ENCODE measurements at places on chromosomes 12 and 14.

DNA sequence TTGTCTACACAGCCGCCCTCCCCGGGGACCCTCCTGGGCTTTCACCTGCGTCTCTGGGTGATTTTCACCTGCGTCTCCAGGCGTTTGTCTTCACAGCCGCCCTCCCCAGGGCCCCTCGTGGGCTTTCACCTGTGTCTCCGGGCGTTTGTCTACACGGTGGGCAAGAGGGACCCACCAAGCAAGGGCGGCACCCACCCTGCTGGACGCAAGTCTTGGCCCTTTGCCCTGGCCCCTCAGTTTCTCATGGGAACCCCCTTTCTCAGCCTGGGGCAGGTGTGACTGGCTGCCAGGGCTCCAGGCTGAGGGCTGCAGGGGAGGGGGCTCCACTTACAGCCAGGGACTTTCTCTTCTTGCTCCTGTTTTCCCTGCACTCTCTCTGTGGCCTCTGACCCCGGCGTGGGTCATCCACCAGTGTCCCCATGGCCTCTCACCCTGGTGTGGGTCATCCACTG lies 68.6 kb upstream of the GALNT9 start:
- no peak for DNase-seq
- H3K4me3 ChIP-seq = no peak overlapping the region
- no peaks in the 10 kb centered on the region for H3K36me3 ChIP-seq
- no peaks in the 10 kb centered on the region for H3K4me1 ChIP-seq

DNA sequence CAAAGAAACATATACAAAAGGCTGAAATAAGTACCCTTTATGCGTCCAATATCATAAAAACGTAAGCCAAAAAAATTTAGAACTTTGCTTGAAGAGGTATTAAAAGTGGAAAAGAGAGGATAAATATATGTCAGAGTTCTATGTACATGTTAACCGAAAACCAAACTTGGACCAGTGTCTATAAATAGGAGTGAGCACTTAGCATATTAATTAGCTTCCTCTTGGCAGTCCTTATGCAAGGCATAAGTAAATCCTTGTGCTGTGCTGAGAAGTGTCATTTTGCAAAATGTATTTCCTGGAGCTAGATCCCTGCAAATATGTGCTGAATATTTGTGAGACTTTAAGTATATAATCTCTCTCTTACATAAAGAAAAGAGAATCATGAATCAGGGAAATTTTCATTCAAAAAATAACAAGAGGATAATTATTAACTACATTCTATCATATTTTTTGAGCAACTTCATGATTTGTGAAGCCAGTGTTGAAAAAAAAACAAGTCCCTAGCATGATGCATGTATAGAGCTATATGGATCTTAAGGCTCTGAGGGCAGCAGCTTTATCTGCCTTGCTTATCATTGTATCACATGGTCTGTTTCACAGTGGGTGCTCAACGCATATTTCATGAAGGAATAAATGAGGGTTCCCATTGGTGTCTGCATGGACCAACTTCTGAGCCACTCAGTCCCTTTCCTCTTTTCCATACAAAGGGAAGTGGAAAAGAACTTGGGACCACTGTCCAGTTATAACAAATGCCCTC lies 326.1 kb downstream of the PDZRN4 start:
- no peak for DNase-seq
- no peaks in the 10 kb centered on the region for H3K4me1 ChIP-seq
- H3K36me3 ChIP-seq = no peaks in the 10 kb centered on the region

DNA sequence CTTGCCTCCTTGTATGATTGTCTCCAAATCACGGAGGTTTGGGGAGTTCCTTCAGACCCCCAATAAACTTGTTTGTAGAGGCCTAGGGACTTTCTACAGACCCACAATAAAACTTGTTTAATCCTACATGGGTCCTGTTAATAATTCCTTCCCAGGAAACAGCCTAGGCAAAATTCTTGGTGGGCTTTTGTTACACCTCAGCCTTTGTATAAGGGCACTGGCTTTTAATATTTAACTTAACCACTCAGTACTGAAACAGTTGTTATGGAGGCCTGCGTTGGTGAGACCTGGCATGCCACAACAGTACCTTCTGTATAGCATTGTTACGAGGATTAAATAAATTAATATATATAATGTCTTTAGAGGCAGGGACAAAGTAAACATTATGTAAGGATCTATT lies 32.7 kb upstream of the FAR2 start:
- H3K36me3 ChIP-seq = peaks cover 3% of the 10 kb centered on the region
- H3K4me1 ChIP-seq = no peaks in the 10 kb centered on the region
- H3K27ac ChIP-seq = no peak overlapping the region
- no peak overlapping the region for H3K4me3 ChIP-seq
- H3K27me3 ChIP-seq = peaks cover 3% of the 10 kb centered on the region

DNA sequence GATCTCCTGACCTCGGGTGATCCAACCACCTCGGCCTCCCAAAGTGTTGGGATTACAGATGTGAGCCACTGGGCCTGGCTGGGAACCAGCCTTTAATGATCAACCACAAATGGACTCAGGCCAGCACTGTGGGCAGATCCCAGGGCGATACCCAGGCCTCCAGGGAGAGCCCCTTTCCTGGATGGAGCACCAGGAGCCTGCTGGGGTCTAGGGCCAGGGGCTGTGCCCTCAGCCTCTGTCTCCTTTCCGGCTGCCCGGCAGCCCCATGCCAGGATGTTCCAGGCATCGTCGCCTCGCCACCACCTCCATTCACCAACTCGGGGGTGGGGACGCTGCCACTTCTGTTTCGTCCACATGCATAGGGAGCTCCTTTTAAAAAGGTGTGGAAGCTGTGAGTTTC lies 2.3 kb downstream of the ADGRD1 start:
- no peak overlapping the region for H3K27ac ChIP-seq
- DNase-seq = no peak
- H3K36me3 ChIP-seq = no peaks in the 10 kb centered on the region

All from activated naive CD8-positive, alpha-beta T cell treated with anti-CD3 and anti-CD28 coated beads, Interleukin-2, amount 50 U/mL, for 24 hours (primary cell).